Lower leg skin (tissue), 4 donors: ENCODE measurements at places on chromosomes 4 and X. TPM values are rescaled to one million over a fixed set of nuclear protein-coding genes. Genes with fewer than 3 reads are reported as not detected.

Gene UGT2B7
- 0.51 TPM for total RNA-seq

Gene TMEM154
- 94.8 TPM for total RNA-seq

Gene VCX2
- not detected for total RNA-seq

DNA sequence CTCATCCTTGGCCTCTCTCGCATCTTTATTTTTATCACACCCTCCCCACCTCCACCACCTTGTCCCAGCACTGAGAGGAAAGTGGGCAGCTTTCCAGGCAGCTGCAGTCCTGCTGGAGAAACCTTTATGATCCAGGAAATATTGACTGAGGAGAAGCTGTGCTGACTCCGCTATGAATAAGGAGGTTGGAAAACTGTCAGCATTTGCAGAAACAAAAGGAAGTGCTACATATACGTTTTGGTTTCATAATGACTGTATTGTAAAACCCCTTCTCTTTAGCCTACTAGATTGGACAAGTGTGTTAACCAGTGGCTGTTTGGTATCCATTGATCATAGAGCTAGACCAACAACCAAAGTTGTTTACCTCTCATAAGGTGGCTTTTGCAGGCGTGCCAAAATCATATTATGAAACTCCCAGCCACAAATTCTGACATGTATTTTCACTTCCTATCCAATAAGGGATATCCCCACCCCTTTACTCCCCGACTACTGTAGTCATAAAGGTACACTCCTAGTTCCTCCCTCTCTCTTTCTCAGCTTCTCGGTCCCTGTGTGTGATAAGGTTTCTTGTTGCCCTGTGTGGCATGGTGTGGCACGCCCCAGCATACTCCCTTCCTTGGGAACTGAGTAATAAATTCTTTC lies 88.4 kb downstream of the GPR143 start:
- no peak for DNase-seq

GRCh38 chr4:61909031-61909430 lies 708.9 kb downstream of the ADGRL3 start:
- no peak for DNase-seq

GRCh38 chrX:16304751-16305150 lies 137.5 kb downstream of the MAGEB17 start:
- DNase-seq: no peak

DNA sequence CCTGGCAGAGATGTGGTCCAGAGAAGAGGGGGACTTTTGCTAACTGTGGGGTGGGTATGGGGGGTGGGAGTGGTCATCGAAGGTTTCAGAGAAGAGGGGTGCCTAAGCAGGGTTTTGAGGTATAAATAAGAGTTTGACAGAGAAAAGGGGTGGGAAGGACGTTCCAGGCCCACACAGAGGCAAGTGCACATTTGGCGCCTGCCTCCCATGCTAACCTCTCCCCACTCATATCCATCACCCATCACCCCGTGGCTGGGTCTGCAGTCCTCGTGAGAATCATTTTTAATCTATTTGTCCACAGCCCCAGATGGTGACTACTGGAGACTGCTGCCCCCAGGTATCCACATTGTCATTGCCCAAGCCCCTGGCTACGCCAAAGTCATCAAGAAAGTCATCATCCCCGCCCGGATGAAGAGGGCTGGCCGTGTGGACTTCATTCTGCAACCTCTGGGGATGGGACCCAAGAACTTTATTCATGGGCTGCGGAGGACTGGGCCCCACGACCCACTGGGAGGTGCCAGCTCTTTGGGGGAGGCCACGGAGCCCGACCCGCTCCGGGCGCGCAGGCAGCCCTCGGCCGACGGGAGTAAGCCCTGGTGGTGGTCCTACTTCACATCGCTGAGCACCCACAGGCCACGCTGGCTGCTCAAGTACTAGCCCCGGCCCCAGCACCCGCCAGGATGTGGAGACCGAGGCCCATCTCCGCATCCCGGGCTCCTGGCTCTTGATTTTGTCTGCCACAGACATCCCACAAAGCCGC lies 26.6 kb downstream of the CPZ start:
- no peak for DNase-seq

DNA sequence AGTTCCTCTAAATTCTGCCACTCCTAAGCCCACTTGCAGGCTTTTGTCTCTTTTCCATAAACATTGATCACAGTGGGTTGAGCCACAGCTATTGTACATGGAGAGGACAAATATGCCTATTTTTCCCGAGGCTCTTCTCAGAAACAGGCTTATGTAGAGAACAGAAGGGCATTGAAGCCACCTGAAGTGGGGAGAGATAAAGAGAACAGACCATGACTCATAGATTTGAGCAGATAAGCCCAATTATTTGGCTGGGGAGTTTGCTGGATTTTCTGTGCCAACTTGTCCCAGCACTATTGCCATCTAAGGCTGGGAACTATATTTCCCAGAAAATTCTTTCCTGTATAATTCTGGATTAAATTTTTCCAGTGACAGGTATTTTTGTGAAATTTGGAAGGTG lies 446.1 kb upstream of the RPS6KA3 start:
- no peak for DNase-seq

- DNase-seq: no peak
Observed at GRCh38 chr4:188624370-188624769, 485.1 kb downstream of the TRIML1 start.

- no peak for DNase-seq
Observed at GRCh38 chr4:98802770-98803198, 126.1 kb downstream of the EIF4E start.

DNA sequence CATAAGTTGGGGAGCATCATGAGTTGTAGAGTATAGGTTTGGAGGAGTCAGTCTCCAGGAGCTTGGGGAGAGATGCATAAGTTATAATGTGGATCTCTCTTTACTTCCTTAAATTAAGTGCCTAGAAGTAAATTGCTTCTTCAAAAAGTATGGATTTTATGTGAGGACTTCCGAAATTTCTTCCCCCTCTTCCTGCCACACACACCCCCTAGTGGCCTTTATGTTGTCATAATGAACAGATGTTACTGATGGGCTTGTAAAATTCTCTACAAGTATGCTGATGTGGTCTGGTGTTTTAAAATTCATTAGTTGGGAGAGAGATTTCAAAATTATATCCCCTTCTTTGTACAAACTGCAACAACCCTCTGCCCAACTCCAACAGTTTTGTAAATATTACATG lies 2.3 kb upstream of the METTL14 start:
- no peak for DNase-seq

- no peak for DNase-seq
Observed at GRCh38 chr4:186167605-186168004, 23.8 kb upstream of the CYP4V2 start.

DNA sequence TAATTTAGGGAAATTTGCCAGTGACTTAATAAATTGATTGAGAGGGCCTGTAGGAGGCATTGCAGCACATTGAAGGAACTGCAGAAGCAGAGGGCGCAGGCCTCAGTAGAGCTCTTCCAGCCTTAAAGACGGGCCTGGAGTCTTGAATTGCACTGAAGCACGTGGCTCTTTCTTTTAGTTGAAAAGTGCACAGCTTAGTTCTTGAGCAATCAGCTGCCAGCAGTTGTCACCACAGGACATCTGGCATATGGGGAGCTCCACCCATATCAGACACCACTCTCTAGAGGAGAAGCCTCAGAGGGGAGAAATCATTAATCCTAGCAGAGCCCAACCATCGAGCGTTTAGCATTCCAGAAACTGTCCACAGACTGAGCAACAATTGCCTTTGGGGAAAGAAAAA lies 16.0 kb upstream of the FGF16 start:
- no peak for DNase-seq

DNA sequence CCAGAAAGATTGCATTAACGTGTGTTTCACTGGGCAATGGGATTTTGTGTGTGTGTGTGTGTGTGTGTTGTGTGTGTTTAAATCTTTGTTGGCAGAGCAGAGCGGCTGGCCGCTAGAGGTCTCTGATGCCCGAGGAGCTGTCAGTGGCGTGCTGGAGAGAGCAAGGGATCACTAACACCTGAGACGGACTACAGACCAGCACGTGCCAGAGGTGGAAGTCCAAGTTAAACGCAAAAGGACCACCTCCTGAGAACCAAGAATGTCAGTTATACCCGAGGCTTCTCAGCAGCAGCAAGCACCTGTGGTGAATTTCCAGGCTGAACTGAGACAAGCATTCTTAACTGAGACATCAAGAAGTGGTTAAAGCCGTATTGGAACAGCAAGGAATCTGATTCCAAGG lies 9.0 kb upstream of the SLC25A14 start:
- DNase-seq: no peak

DNA sequence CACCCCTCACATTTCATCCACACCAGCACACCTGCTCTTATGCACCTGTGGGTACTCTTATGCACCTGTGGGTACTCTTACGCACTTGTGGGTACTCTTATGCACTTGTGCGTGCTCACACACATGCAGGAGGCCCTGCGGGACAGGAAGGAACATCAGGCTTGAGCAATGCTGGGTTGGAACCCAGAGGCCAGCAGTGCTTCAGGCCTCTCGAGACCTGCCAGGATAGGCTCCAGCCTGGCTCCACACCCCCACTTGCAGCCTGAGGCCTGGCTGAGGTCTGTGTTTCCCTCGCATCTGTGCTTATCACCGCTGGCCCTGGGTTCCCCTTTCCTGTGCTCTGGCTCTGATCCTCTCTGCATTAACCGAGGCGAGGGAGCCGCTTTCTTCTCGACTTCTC lies 34.7 kb downstream of the SORCS2 start:
- DNase-seq: no peak

DNA sequence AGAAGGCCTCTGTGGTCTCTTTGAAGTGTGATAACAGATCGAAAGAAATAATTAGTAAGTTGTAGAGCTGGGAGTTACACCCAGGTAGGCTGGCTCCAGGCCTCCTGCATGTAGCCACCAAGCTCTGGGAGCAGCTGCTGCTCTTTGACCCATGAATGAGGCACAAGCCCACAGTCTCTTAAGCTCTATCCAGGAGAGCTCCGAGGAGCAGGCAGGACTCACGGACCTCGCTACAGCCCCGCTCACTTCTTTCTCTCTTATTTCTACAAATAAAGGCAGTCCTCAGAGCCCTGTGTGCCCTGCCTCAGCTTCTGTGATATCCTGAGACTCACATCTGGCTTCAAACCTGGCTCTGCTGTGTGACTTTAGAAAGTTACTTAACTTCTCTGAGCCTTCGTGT lies 86.9 kb downstream of the EVC start:
- DNase-seq: peak; percentile 46

- DNase-seq: peak; percentile 63
Observed at GRCh38 chr4:152968806-152969394, 32.8 kb downstream of the FHDC1 start.

- DNase-seq: no peak
Observed at GRCh38 chrX:8820910-8821527, 19.8 kb upstream of the FAM9A start.

GRCh38 chr4:93960450-93960849 lies 131.9 kb downstream of the ATOH1 start:
- no peak for DNase-seq

- DNase-seq: no peak
Observed at GRCh38 chr4:41322617-41323016, 65.9 kb downstream of the UCHL1 start.

DNA sequence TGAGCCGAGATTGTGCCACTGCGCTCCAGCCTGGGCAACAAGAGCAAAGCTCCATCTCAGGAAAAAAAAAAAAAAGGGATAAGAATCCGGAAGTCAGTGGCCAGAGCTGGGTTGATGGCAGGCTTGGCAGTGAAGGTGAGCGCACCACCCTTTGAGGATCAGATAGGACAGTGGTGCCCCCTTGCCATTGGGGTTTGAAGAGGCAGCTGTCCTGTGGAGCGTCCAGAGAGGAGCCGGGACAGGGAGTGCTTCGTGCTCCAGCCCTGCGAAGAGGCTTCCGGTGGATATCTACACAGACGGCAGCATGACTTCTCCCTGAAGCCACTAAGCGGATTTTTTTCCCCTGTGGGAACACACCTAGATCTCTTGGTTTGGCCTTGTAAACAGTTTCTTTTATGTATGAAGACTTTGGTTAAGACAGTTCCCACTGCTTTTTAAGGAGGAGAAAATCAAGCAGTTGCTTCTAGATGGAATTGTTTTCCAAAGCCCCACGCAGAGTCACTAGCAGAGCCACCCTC lies 6.5 kb downstream of the TBC1D14 start:
- DNase-seq: no peak

GRCh38 chr4:121764702-121765367 lies at the start of gene SMIM43:
Gene SMIM43 (minus strand): TSS chr4:121765164. CDS start chr4:121765105, 59 bp downstream.
- no peak for DNase-seq

DNA sequence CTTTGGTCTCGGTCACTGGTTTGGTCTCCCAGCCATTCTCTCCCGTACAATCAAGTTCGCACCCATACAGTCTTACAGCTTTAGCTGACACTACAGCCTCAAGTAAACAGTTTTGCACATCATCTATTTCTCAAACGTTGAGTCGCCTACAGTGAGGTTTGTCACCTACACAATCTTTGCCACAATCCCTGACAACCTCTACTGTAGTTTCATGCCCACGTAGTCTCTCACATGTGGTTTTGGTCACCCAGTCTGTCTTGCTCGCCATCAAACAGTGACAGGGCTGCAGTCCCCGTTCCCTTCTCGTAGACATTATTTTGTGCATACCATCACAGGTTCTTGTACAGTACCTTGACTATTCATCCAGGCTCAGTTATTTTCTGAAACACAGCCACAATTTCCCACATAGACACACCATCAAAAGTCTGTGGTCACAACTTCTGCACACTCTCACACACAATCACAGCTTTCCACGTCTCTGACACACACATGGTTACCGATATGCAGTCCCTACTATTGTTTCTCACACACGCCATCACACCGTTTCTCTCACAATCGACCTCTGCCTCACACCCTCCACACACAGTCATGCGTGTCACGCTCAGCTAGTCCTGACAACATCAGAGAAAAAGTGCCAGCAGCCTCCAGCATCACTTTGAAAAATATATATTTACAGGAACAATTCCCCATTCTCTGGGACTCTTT lies 5.3 kb upstream of the CFP start:
- DNase-seq: no peak

GRCh38 chr4:177374966-177375365 lies 65.3 kb downstream of the NEIL3 start:
- DNase-seq: no peak

DNA sequence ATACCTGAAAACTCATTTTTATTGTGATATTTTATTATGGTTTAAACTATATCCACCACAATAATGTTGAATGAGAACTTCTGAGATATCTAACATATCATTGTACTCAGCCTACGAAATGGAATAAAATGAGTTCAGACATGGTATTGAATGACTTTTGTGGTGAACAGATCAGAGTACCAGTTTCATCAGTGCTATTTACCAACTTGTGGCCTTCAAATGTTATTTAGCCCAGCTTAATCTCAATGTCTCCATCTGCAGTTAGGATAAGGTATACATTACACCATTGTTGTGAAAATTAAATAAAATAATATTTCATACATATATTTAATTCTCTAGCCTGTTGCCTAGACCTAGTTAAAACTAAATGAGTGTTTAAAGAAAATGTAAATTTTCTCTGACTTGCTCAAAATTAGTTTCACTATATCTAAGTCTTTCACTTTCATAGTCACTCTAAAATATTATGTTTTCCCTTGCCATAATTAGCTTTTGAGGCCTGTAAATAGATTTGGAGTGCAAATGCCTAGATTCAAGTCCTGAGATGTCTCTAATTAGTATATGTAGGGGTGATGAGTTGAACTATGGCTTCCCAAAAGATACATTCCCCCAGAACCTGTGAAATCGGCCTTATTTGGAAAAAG lies 594.2 kb downstream of the STPG2 start:
- no peak for DNase-seq
